Keratinocyte (primary cell): ENCODE measurements at places on chromosomes 16 and 17. TPM values are rescaled to one million over a fixed set of nuclear protein-coding genes. Genes with fewer than 3 reads are reported as not detected.
A peak's percentile ranks its signal among the peaks of the same experiment; 100 is the strongest.

GRCh38 chr17:46853896-46854444, 2.6 kb downstream of the WNT9B start:
- DNase-seq: no peak

- DNase-seq: no peak
Observed at GRCh38 chr17:385178-385835, 32.7 kb upstream of the RPH3AL start.

TPPP3 gene
- polyA plus RNA-seq: 0.37 to 0.96 TPM in 2 of 3 replicates, not detected in the other

CA5A gene
- not detected in 3 replicates for polyA plus RNA-seq

TCAP gene
- 0.06 to 0.26 TPM (median 0.20 TPM) in 3 replicates for polyA plus RNA-seq

C1QTNF8 gene
- not detected in 3 replicates for polyA plus RNA-seq

DNA sequence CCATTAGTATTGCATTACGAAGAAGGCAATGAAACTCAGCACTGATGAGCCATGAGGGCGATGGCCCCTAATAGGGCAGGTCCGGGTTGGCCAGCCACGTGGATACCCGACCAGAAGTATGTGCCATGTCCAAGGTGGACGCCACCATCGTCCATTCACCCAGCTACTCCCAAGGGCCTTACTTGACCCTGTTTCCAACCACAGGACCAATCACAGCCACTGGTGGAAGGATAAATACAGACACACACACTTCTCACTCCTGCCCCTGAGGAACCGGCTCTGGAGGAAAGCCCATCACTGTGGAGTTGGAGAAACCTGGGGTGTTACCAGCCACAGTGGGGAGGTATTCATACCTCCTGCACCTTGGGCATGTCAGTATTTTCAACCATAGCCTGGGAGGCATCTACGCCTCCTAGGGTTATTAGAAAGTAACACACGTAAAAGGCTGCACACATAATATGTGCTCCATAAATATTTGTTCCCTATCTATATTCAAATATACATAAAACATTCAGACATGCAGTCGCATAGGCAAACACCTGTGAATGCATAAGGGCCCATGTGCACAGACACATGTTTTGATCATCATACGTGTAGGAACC, 5.4 kb upstream of the ITGA3 start:
- DNase-seq: no peak

DNA sequence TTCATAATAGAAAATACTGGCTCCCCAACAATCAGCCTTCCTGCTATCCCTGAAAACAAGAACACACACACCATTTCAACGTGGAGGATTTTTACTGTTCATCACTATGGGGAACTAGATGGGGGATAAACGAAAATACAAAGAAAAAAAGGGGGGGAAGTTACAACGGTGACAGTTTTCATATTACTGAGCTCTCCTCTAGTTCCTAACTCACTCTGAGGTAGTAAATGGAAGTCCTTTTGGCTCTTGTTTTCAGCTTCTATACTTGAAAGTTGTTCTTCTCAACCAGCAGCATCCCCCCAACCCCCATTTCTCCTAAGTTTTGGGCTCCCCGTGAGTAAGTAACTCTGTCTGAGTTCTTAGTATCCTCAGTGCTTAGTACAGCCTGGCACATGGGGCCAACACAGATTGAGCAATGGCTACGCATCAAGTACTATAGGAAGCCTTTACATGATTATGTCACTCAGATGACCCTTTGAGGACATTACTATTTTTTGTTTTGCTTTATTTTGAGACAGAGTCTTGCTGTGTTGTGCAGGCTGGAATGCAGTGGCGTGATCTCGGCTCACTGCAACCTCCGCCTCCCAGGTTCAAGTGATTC, 4.2 kb upstream of the CORO7 start:
- no peak for DNase-seq

ZNF624 gene
- polyA plus RNA-seq: 1.3 to 2.1 TPM (median 2.0 TPM) in 3 replicates

GRCh38 chr16:89300311-89300975, 82.9 kb downstream of the ZNF778 start:
- no peak for DNase-seq

G6PC1 gene
- polyA plus RNA-seq: not detected in 3 replicates

GRCh38 chr17:66275651-66276050, 26.8 kb upstream of the PRKCA start:
- peak; percentile 74 for DNase-seq

NDRG4 gene
- polyA plus RNA-seq: 1.1 to 4.3 TPM (median 1.3 TPM) in 3 replicates

WNT9B gene
- polyA plus RNA-seq: 0.12 TPM in 1 of 3 replicates, not detected in the others

HOXB4 gene
- 0.46 to 0.89 TPM (median 0.59 TPM) in 3 replicates for polyA plus RNA-seq

GRCh38 chr17:34781571-34782108, 179.6 kb downstream of the CCT6B start:
- DNase-seq: no peak

GRCh38 chr16:74623214-74623838, 16.4 kb upstream of the GLG1 start:
- DNase-seq: no peak

DNA sequence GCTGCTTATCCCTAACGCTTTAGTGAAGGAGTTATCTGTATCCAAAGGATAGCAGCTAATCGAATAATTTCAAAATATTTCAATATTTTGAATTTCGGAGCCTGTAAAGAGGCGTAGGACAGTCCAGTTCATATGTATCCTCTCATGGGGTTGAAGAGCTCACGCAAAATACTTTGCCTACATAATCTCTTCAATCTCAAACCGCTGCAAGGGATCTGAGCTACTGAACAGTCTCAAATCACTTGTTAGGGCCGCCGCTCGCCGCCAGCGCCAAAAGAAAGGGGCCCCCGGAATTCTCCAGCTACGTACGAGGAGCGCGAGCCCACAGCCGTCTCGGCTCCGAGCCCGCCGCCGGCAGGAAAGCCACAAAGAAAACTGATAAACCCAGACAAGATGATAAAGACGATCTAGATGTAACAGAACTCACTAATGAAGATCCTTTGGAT, 601 bp upstream of the RFWD3 start:
- no peak for DNase-seq

DNA sequence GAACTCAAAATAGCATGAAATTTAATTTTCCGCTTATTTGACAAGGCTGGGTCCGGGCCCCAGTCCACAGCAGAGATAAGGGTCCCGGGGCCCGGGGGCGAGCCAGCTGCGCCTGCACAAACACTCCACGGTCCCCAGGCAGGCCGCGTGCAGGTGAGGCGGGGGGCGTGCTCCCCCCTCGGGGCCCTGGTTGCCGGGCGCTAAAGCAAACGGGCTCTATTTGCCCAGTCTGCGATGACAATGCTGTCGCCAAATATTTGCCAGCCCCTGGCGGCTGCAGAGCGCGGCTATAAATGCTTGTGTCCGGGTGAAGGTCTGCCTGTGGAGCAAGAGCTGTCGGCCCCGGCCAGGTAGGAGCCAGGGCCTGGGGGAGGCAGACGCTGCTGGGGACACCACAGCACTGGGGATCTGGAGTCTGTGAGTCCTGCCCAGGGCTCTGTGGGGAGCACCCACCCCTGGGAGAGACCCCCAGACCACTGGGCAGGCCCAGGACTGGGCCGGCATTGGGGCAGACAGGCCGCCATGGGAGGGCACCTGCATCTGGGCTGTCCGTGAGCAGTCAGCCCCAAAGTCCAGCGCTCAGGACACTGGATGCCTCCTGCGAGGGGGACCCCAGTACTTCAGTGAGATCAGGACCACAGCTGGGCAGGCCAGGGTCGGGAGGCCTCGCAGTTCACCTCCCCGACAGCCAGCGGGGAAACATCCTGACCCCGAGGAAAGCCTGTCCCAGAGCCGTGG, at the start of gene PERCC1:
Gene PERCC1 (plus strand): TSS at position 320 of the 738 bp plus-strand sequence. CDS start 1,516 bp downstream, outside the sequence.
- no peak for DNase-seq

SLC43A2 gene
- polyA plus RNA-seq: 12.7 to 17.0 TPM (median 13.9 TPM) in 3 replicates

GRCh38 chr16:3101018-3101840, 2.1 kb upstream of the ZSCAN10 start:
- DNase-seq: no peak

DNA sequence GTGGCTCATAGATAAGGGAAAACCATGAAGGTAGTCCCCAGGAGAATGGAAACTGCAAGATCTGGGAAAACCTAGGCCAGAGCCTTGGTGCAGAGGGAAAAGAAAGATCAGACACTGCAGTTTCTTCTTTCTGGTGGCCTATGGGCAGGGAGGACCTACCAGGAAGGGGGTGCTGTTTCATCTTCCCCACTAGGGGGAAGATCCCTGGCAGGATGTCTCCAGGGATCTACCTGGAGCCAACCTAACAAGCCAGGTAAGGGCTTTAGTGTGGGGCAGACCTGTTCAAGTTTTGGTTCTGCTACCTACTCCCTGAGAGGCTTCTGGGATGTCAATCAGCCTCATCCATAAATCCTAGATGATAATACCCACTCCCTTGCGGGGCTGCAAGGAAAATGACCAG, 21.4 kb downstream of the TOM1L2 start:
- DNase-seq: no peak

DNA sequence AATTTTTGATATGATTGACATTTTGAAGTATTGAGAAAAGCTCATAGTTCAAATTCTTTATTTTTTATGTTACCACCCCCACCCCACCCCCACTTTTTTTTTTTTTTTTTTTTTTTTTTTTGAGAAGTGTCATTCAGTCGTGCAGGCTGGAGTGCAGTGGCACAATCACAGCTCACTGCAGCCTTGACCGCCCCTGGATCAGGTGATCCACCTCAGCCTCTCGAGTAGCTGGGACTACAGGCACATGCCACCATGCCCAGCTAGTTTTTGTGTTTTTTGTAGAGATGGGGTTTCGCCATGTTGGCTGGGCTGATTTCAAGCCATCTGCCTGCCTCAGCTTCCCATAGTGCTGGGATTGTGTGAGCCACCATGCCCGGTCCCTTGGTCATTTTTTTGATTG, 7.4 kb downstream of the TAF15 start:
- no peak for DNase-seq

DNA sequence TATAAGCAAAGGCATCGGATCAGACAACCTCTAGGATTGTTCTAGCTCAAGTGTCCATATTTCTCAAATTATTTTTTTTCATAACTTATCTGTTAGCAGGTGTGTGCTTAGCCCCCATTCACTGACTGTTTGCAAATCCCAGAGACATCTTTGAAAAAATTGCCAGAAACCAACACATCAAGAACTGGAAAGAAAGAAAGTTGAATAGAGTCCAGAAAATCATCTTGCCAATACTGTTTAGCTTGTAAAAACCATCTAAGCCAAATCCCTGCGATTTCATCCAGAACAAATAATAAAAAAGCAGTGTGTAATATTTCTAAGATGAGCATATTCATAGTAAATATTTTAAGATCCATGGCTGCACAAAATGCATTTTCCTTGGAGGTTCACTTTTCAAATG, 64.5 kb downstream of the WSCD1 start:
- DNase-seq: no peak

ZG16B gene
- 1.7 to 2.6 TPM (median 2.1 TPM) in 3 replicates for polyA plus RNA-seq

- no peak for DNase-seq
Observed at GRCh38 chr16:52022177-52022576, 524.8 kb downstream of the TOX3 start.

- DNase-seq: no peak
Observed at GRCh38 chr16:77289331-77289809, 90.2 kb downstream of the SYCE1L start.

DNA sequence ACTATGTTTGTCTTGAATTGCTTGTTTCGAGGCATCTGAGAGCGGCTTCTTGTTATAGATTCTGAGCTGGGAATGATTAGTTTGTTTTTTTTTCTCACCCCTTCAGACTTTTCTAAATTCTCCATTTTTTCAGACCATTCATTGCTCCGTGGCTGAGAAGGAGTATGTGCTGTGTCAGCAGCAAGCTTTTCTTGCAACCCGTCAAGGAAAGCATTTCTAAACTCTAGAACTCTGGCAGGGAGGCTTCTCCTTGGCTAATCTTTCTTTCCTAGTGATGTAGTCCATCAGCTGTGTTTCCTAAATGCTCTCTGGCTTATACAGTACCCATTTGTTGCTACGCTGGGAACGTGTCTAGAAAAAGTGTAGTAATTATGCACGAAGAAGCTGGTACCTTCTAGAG, 133.5 kb downstream of the FTO start:
- DNase-seq: no peak

GRCh38 chr17:67359960-67360791, 6.2 kb downstream of the PSMD12 start:
- DNase-seq: no peak

DNA sequence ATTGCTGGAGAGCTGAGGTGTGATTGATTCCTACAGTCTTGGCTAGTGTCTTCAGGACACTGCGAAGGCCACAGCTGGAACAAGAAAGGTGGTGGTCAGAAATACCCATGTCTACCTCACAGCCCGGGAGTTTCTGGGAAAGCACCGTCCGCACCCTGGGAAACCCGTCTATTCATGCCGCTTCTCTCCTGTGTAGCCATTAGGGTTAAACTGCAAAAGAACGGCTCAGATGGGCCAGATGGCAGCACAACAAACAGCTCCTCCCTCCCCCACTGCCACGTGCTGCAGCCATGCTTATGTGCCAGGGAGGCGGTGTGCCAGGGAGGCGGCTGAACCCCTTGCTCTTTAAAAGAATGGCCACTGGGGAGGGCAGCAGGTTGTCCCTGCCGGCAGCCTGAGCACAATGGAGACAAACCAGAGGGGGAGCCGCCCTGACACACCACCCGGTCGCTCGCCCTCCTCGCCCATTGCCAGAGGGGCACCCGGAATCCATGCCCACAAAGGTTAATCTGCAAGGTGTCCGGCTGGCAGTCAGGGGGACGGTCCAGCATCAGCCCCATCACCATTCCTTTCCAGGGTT, 65.2 kb downstream of the CYTH1 start:
- DNase-seq: no peak
